ENCODE measurements at places on chromosomes 12 and 14. TPM values are rescaled to one million over a fixed set of nuclear protein-coding genes. Genes with fewer than 3 reads are reported as not detected.

GLIPR1L2 gene
- 0.94 TPM for total RNA-seq

INHBC gene
- total RNA-seq = not detected

CRADD gene
- total RNA-seq = 23.2 TPM

NID2 gene
- 6.9 TPM for total RNA-seq

ADCY4 gene
- 3.1 TPM for total RNA-seq

AVPR1A gene
- total RNA-seq = 7.2 TPM

PPP4R4 gene
- total RNA-seq = 1.6 TPM

VPS29 gene
- total RNA-seq = 118 TPM

All from parietal lobe (tissue), 2 donors.